ENCODE measurements at places on chromosomes 13 and 19. TPM values are rescaled to one million over a fixed set of nuclear protein-coding genes. Genes with fewer than 3 reads are reported as not detected.
A peak's percentile ranks its signal among the peaks of the same experiment; 100 is the strongest.

- no peak overlapping the region for H3K4me3 ChIP-seq
- no peaks in the 10 kb centered on the region for H3K27me3 ChIP-seq
- H3K27ac ChIP-seq = no peak overlapping the region
- peaks cover 11% of the 10 kb centered on the region for H3K4me1 ChIP-seq
- no peak for DNase-seq
These were observed 3.8 kb upstream of the ALOX5AP start for GRCh38 chr13:30731361-30732045.

DNA sequence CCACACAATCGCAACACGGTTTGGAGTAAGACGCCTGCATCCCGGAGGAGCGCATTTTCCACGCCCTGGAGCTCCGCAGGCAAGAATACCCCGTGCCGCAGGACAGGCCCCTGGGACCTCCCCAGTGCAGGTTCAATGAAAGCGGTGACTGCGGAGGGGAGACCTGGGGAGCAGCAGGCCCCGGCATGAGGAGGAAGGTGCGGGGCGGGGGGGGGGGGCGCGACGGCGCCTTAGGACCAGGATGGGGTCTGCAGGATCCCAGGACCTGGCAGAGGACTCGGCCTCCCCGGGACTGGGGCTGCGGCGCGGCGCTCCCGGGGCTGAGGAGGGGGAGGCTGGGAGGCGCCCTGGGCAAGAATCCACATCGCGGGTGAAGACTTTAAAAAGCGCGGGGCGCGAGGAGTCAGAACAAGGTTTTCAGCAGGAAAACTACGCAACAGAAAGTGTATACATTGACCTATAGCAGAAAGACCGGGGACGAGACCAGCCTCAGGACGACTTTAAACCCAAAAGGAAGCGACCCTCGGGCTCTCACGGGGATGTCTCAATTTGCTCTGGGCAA lies 432 bp downstream of the ZNF611 start:
- DNase-seq = peak; percentile 15
- peaks cover 11% of the 10 kb centered on the region for H3K4me1 ChIP-seq
- H3K27ac ChIP-seq = peak overlapping the region; percentile 92
- H3K36me3 ChIP-seq = peaks cover 4% of the 10 kb centered on the region

- H3K4me1 ChIP-seq = peaks cover 53% of the 10 kb centered on the region
- H3K4me3 ChIP-seq = peak overlapping the region; percentile 30
- H3K27ac ChIP-seq = peak overlapping the region; percentile 92
- peak; percentile 93 for DNase-seq
- H3K36me3 ChIP-seq = no peaks in the 10 kb centered on the region
- no peaks in the 10 kb centered on the region for H3K27me3 ChIP-seq
These were observed 231.0 kb upstream of the IRS2 start for GRCh38 chr13:110017379-110017778.

GRCh38 chr13:27004326-27004725 lies 167.3 kb downstream of the USP12 start:
- no peak for DNase-seq
- no peaks in the 10 kb centered on the region for H3K36me3 ChIP-seq
- no peak overlapping the region for H3K4me3 ChIP-seq
- H3K27ac ChIP-seq = no peak overlapping the region
- no peaks in the 10 kb centered on the region for H3K4me1 ChIP-seq

DNA sequence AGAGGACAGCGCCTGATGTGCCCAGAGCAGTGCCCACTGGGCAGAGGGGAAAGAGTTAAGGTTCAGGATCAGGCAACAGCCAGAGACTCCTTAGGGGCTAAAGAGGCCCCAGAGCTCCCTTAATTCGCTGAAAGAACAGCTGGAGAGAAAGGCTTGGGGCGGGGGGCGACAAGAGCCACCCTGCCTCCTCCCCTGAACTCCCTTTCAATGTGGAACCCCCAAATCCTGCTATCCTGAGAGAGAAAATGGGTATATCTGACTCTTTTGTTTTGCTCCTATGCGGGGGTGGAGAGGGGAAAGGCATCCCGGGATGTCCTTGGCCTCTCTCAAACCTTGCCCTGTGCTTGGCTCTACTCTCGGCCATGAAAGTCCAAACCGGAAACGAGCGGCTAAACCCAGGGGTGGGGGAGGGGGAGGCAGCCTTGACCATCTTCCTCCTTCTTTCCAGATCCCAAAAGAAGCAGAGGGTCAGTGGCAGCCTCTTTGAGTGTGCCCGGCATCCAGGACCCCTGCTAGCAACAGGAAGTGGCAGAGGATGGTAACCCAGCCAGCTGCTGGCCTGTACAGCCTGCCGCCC lies 4.7 kb downstream of the PRKACA start:
- H3K4me1 ChIP-seq = peaks cover 7% of the 10 kb centered on the region
- no peak for DNase-seq
- H3K36me3 ChIP-seq = peaks cover 9% of the 10 kb centered on the region
- no peak overlapping the region for H3K4me3 ChIP-seq
- no peaks in the 10 kb centered on the region for H3K27me3 ChIP-seq

GRCh38 chr19:5903624-5904351 lies at the start of gene NDUFA11:
Gene NDUFA11, minus strand, starts transcription at chr19:5903790. Its CDS starts 82 bp downstream, at chr19:5903708.
- peak; percentile 94 for DNase-seq
- no peaks in the 10 kb centered on the region for H3K27me3 ChIP-seq
- H3K36me3 ChIP-seq = peaks cover 44% of the 10 kb centered on the region
- peak within 1 kb of the TSS; percentile 98 for H3K27ac ChIP-seq
- peaks cover 6% of the 10 kb centered on the region for H3K4me1 ChIP-seq
- H3K4me3 ChIP-seq = peak within 1 kb of the TSS; percentile 97

- DNase-seq = peak; percentile 48
- H3K4me1 ChIP-seq = peaks cover 12% of the 10 kb centered on the region
- peak within 1 kb of the TSS; percentile 67 for H3K4me3 ChIP-seq
- no peaks in the 10 kb centered on the region for H3K36me3 ChIP-seq
- no peak within 1 kb of the TSS for H3K27ac ChIP-seq
These were observed at the start of gene RGCC for GRCh38 chr13:41456768-41457588. Gene RGCC, plus strand, starts transcription at chr13:41457550. Its CDS starts 158 bp downstream, at chr13:41457708.

- H3K27me3 ChIP-seq = no peaks in the 10 kb centered on the region
- H3K4me1 ChIP-seq = no peaks in the 10 kb centered on the region
- H3K27ac ChIP-seq = no peak overlapping the region
- no peaks in the 10 kb centered on the region for H3K36me3 ChIP-seq
These were observed 318.3 kb downstream of the NDFIP2 start for GRCh38 chr13:79799059-79799867.

- H3K4me1 ChIP-seq = no peaks in the 10 kb centered on the region
- H3K4me3 ChIP-seq = no peak overlapping the region
- no peak for DNase-seq
- H3K36me3 ChIP-seq = peaks cover 6% of the 10 kb centered on the region
- H3K27me3 ChIP-seq = no peaks in the 10 kb centered on the region
These were observed 103.7 kb downstream of the ABCC4 start for GRCh38 chr13:95197548-95197947.

DNA sequence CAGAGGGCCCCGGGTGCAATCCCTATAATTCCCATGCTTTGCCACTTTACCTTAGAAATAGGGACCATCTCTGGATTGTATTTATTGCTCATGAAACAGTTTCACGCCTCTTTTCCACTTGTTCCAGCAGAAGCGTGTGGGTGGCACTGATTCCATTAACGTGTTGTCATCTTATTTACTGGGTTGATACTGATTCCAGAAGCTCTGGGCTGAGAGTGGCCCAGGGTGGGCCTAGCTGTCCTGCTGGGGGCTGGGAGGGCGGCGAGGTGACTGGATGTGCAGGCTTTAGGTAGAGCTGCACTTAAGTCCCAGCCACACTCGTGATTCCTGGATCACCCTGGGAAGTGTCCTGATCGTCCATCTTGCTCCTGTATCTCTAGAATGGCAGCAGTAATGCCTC lies 155.0 kb downstream of the TEX29 start:
- no peak for DNase-seq
- no peaks in the 10 kb centered on the region for H3K36me3 ChIP-seq
- no peaks in the 10 kb centered on the region for H3K4me1 ChIP-seq
- no peak overlapping the region for H3K27ac ChIP-seq

DNA sequence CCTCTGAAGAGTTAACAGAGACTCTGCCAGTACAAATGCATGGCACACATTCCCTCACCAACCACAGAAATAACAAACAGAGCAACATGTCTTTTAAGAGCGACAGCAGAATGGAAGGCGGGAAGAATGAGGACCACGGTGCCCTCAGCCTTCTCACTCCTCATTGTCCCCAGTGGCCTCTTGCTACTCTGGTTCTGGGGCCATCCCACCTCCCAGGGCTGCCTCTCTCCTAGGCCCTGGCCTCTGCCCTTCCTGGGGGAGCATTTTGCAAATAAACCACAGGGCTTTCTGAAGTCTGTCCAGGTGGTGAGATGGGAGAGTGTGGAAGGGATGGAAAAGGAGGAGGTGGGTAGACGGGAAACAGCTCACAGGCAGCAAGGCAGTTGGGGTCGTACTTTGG lies 28.3 kb downstream of the CYP2B6 start:
- peaks cover 75% of the 10 kb centered on the region for H3K27me3 ChIP-seq
- no peak overlapping the region for H3K27ac ChIP-seq
- no peak for DNase-seq
- H3K4me1 ChIP-seq = no peaks in the 10 kb centered on the region

DNA sequence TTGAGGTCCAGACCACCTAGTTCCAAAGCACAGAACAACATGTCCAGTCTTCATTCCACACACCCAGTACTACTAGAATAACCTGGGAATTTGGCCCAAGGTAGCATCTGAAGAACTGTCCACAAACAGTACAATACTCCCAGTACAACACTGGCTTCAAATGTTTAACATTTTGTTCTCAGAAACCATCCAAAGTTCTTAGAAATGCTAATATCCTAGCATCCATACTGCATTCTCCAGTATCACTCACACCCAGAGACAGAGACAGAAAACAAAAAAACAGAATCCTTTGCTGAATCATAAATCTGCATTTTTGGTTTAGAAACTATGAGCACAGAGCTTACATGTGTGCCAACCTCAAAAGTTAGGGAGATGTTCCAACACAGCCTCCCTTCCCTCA lies 490.8 kb downstream of the FOXO1 start:
- no peaks in the 10 kb centered on the region for H3K27me3 ChIP-seq
- no peaks in the 10 kb centered on the region for H3K36me3 ChIP-seq
- DNase-seq = no peak
- no peak overlapping the region for H3K4me3 ChIP-seq
- peaks cover 31% of the 10 kb centered on the region for H3K4me1 ChIP-seq

DNA sequence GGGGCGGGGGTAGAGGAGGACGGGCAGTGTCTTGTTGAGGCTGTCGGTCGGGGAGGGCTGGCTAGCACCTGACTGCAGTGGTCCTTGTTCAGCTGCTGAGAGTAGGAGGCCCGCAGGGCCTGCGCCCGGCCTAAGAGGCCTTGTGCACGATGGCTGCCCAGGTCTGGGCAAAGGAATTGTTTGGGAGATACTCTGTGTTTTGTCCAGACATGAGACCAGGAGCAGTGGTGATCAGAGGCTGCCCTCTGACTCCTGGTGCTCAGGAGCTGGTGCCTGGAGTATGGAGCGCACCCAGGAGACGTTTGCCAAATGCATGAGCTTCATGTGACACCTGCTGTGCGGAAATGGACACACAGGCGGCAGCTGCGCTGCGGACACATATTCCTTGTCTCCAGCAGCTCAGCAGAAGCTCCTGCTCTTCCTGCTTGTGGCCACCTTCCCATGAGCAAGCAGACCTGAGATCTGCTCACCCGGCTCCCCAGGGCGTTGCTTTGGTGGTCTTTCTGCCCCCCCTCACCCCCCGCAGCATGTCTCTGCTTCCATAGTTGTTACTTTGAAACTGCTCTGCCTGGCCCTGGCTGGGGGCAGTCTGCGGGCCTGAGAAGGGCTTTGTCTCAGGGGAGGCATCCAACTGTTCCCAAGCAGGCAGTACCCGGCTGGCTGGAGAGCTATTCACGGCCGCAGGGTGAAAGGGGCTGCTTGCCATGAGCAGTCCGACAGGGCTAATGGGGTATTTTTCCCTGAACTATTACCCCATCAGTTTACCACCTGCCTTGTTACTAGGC lies 163.9 kb downstream of the TEX29 start:
- no peak for DNase-seq
- no peak overlapping the region for H3K27ac ChIP-seq
- no peaks in the 10 kb centered on the region for H3K4me1 ChIP-seq
- H3K4me3 ChIP-seq = no peak overlapping the region
- no peaks in the 10 kb centered on the region for H3K36me3 ChIP-seq

- H3K27ac ChIP-seq = no peak overlapping the region
- no peak overlapping the region for H3K4me3 ChIP-seq
- H3K27me3 ChIP-seq = no peaks in the 10 kb centered on the region
- H3K36me3 ChIP-seq = no peaks in the 10 kb centered on the region
These were observed 634.7 kb downstream of the PCDH17 start for GRCh38 chr13:58266271-58266670.

- H3K27ac ChIP-seq = no peak overlapping the region
- DNase-seq = no peak
- H3K4me1 ChIP-seq = peaks cover 14% of the 10 kb centered on the region
- peaks cover 31% of the 10 kb centered on the region for H3K36me3 ChIP-seq
- no peaks in the 10 kb centered on the region for H3K27me3 ChIP-seq
These were observed 11.4 kb downstream of the CARD8 start for GRCh38 chr19:48244281-48244680.

DNA sequence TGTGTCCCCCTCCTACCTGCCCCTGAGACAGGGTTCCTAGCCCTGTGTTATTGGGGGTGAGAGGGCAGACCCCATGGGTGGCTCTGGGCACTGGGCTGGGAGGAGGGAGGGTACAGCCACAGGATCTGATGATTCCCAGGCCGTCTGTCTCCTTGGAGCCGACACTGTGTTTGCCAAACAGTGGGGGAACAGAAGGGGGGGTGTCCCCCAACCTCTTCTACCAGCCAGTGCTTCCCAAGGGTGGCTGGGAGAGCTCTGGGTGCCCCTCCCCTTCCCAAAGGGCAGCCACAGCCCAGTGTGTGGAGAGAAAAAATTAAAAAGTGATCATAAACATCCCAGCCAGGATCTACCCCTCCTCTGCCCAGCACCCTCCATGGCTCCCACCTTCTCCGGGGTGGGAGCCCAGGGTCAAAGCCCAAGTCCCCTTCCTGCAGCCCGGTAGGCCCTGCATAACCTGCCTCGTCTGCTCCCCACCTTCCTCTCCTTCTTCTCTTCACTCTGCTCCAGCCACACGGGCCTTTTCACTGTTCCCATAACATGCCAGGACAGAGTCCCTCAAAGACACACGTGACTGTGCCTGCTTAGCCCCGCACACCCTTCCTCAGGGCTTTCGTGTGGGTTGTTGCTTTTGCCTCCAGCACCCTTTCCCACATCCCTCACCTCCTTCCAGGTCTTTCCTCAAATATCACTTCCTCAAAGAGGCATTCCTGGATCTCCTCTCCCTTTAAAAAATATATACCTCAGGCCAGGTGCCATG lies 1.4 kb upstream of the PLIN4 start:
- peak overlapping the region; percentile 72 for H3K27ac ChIP-seq
- H3K27me3 ChIP-seq = no peaks in the 10 kb centered on the region
- H3K36me3 ChIP-seq = peaks cover 6% of the 10 kb centered on the region
- H3K4me1 ChIP-seq = peaks cover 20% of the 10 kb centered on the region

GRCh38 chr13:105316731-105317130 lies 1218.7 kb downstream of the EFNB2 start:
- no peaks in the 10 kb centered on the region for H3K36me3 ChIP-seq
- no peak overlapping the region for H3K27ac ChIP-seq
- no peaks in the 10 kb centered on the region for H3K27me3 ChIP-seq
- no peak overlapping the region for H3K4me3 ChIP-seq
- no peak for DNase-seq

- H3K4me3 ChIP-seq = no peak overlapping the region
- peaks cover 74% of the 10 kb centered on the region for H3K36me3 ChIP-seq
- DNase-seq = no peak
These were observed 27.8 kb downstream of the COG3 start for GRCh38 chr13:45492538-45492937.

SYT3 gene
- total RNA-seq = not detected

CYP2A7 gene
- not detected for total RNA-seq

DGKH gene
- 22.3 TPM for total RNA-seq

ZNF761 gene
- total RNA-seq = 9.1 TPM

DKKL1 gene
- not detected for total RNA-seq

MEDAG gene
- total RNA-seq = not detected

ATXN8OS gene
- not detected for total RNA-seq

MBD3L1 gene
- not detected for total RNA-seq

CEACAM18 gene
- total RNA-seq = not detected

TBXA2R gene
- not detected for total RNA-seq

GSK3A gene
- total RNA-seq = 53.5 TPM

FCER2 gene
- total RNA-seq = not detected

Data from MCF 10A (cell line).